ENCODE measurements at places on chromosomes 7 and 10.

- no peak for DNase-seq
Observed at GRCh38 chr10:11510736-11511135, 100.7 kb downstream of the USP6NL start.

GRCh38 chr7:127884066-127884559, 147.1 kb downstream of the LRRC4 start:
- no peak for DNase-seq

DNA sequence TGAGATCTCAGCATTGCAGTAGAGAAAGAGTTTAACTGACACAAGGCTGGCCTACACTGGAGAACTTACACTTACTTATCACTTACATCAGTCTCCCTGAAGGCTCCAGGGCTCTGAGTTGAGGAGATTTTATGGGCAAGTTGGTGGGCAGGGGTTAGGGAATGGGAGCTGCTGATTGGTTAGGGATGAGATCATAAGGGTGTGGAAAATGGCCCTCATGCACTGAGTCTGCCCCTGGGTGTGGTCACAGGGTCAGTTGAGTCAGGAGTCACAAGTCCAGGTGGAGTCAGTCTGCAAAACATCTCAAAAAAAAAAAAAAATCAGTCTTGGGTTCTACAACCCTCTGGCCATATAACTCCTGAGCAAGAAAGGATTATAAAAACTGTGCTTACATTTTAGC, 60.5 kb downstream of the PPP1R17 start:
- DNase-seq = no peak

DNA sequence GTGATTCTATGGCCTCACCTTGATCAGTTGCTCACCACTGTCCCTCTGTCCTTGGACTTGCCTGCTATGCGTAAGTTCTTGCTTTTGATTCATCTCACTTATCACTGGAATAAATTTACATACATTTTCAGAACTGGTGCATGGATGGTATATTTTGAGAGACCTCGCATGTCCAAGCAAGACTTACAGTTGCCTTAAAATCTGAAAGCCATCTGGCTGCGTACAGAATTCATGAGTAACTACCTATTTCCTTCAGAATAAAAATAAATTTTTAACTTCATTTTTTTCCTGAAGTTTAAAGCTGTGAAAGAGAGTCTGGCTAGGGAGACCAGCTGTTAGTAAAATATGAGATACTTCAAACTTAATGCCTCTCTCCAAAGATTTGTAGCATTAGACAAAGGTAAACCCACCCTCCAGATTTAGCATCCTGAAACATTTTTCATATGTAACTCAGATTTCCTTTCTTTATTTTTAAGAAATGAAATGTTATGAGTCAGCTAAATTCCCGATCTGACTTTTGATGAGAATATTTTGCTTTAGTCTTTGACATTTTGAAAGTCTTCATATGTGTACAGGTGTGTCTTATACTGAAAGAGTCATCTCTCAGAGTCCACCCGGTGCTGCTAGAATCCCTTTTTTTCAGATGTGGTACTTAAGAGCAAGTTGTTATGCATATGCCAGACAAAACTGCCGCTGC, 136.4 kb upstream of the CELF2 start:
- no peak for DNase-seq

- DNase-seq = peak; percentile 46
Observed at GRCh38 chr10:13526948-13527863, 1.6 kb downstream of the BEND7 start.

DNA sequence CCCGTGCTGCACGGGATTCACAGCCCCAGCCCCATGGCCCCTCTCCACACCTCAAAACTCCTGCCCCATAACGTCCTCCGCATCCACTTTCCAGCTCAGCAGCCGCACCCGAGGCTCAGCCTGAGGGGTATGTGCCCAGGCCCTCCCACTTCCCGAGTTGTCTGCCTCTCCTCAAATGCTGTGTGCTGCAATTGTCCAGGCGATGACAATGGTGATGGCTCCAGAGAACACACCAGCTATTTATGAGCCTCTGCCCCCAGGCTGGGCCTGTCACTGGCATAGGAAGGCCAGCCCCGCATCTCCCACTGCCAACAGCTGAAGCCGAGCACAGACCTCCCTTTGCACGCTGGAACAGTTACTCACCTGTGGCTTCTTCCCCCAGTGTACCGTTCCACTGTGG, 2.4 kb upstream of the LDB3 start:
- no peak for DNase-seq

- DNase-seq = no peak
Observed at GRCh38 chr7:15345216-15345615, 216.6 kb downstream of the AGMO start.

DNA sequence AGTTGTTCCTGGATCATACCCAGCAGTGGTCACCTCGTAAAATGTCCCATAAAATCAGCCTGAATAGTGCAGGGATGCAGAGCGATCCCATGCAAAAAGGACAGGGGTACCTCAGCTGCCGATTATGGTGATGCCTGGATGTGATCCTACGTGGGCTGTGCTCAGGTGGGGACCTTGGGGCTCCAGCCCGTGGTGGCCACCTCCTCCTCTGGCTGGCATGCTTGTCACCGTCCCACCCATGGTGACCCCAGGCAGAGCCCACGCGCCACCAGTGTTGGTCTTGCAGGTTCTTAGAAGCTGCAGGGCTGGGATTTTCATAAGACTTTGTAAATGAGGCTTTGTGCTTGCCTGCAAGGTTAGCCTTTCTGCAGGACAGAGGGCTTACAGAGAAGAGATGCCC, 97.2 kb downstream of the GLRX3 start:
- no peak for DNase-seq

DNA sequence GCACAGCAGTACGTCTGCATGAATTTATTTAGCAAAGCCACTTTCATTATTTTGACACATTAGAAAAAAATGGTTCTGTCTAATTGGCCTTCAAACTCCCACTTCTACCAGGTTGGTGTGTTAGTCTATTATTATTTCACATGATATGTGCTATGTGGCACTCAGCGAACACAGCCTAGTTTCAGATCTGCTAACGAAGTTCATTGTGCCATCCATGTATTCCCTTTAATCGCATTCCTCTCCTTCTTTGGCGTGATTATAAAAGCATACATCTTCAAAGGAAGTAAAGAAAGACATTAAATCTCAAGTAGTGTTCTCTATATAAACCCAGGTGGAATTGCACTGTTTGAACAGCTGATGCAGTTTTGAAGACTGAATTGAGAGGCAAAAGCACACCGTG, 96.4 kb upstream of the CACNA2D1 start:
- DNase-seq = no peak

DNA sequence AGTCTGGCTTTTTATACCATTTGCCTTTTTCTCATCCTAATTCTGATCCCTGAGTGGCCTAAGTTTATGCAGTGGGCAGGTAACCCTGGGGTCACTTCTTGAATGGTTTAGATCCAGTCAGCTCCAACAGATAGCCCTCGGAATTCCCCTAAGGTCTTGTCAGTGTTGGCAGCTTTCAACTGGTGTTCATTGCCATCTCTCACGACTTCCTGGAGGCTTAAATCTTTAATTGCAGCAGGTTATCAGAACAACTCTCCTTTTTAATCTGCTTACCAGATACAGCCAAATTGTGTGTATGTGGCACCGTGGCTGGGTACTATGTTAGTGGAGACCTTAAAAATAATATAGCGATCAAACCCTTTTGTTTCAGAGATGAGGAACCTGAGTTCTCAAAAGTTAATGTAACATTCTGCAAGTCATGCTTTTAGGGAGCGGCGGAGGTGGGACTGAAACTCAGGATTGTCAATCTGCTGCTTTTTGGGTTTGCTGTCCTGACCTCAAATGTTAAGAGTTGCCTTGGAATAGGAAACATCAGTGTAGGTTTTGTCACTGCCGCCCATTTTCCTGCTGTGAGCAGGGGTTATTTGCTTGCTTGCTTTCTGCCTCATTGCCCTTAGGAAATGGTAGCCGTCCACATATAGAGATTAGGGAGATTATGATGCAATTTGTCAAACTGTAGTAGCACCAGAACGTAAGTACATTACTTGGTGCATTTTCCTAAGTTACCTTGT, 818 bp downstream of the DLD start:
- no peak for DNase-seq

- DNase-seq = no peak
Observed at GRCh38 chr10:31099094-31099493, 67.4 kb upstream of the ZNF438 start.

DNA sequence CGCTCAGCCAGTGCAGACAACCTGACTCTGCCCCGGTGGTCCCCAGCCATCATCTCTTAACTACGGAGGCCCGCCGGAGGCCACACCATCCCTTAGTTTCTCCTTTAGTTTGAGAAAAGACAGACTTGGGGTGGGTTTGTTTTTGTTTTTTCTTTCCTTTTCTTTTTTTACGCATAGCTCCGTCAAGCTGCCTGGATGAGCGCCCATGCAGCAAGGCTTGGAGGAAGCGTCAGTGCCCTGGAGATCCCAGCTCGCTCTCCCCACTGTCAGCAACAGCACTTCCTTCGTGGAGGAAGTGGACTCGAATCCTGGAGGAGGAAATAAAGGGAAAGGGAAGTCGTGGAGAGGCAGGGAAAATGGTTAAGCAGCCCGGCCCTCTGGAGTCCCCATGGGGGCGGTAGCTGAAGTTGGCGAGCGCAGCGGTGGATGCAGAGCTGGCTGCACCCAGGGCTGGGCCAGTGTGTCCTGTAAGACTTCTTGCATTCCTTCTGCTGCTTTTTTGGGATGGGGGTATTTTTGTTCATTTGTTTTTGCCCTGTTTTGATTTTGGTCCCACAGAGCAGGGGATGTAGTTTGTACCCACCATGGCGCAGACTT, 35.9 kb upstream of the GJD4 start:
- no peak for DNase-seq

DNA sequence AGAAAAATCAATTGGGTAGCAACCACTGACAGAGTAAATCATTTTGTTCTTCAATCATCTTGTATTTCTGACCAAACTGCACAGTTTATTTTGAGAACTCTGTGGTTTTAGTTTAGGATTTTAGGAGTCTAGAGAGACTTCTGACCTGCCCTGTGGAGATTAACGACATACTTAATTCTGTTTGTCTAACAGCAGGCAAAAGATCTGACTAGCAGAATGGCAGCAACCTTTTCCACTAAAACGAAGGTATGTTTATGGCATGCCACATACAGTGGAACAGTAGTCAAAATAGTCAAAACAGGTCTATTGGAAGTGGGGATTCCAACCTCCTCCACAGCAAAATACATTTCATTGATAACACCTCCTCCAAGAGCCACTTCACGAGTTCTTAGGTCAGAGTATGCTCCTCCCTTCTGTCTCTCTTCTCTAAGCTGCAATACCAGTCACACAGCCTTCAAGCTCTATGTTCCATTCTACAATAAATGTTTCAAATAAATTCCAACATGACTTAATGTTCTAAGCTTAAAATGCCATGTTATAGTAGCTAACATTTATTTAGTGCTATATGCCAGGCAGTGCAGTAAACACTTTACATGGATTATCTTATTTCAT, 34.4 kb downstream of the NRCAM start:
- no peak for DNase-seq

DNA sequence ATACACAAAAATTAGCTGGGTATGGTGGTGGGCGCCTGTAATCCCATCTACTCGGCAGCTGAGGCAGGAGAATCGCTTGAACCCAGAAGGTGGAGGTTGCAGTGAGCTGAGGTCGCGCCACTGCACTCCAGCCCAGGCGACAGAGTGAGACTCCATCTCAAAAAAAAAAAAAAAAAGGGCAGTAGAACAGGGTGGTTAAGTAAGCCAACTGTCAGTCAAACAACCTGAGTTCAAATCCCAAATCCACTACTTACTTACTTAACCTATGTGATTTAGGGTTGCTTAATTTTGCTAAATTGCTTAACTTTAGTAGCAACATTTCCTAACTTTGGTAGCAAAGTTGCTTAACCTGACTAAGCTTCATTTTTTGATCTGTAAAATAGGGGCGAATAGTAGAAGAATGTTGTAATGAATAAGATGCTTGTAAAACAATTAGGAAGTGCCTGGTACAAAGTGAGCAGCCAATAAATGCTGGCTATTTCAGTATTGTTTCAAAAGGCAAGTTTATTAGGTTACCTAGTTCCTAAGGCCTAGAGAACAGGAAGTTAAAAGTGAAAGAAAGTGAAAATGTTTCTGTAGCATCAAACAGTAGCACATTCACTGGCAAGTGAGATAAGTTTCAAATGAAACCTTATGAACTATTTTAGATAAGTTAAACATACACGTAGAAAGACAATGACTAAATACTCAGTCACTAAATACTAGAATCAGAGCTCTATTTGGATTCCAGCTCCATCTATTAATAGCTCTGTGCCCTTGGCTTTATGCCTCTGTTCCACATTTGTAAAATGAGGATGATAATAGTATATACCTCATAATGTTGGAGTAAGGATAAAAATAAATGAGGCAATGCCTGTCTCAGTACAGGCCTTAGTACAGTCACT, 64.3 kb downstream of the HOXA1 start:
- peak; percentile 29 for DNase-seq

GRCh38 chr7:5495581-5496375, 72.1 kb upstream of the TNRC18 start:
- DNase-seq = no peak

- DNase-seq = no peak
Observed at GRCh38 chr7:78863281-78863680, 590.2 kb downstream of the MAGI2 start.

DNA sequence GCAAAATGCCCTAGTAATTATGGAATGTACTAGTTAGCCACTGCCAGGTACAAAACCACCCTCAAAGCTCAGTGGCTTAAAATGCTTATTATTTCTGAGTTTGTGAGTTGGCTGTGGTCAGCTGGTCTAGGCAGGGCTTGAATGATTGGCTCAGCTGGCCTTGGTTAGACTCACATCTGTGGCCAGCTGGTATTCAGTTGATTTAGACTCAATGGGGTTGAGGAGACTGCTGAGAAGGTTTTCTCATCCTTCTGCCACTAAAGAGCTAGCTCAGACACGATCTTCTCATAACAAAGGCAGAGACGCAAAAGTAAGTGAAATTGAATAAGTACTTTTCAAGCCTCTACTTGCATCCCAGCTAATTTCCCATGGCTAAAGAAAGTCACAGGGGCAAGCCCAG, 57.1 kb upstream of the CYP2C18 start:
- DNase-seq = no peak

- DNase-seq = no peak
Observed at GRCh38 chr10:38072552-38072951, 21.6 kb upstream of the ZNF37A start.

DNA sequence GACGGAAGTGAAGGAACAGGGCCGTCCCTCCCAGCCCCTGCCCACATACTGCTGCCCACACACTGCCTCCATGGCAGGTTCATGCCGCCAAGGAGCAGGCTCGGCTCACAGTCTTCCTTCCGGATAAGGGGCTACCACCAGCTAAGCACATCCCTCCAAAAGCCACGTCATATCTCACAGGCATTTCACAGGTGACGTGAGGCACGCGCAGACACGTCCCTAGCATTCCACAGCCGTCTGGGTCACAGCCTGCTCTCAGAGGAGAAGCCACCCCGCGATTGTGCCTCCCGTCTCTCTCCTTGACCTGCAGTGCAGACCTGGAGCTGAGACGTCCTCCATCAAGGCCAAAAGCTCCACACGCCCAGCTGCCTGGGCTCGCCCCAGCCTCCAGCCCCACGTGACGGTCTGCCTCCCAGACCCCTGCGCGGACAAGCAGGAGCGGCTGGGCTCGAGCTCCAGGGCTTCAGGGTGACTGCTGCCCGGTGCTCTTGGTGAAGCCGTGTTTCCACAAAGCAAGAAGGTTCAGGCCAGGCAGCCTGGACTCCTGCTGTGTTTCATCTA, 114.0 kb downstream of the MAD1L1 start:
- DNase-seq = no peak

Data from GM04504 (cell line).